Kidney (tissue), 22 donors: ENCODE measurements at places on chromosomes 4 and X.

DNA sequence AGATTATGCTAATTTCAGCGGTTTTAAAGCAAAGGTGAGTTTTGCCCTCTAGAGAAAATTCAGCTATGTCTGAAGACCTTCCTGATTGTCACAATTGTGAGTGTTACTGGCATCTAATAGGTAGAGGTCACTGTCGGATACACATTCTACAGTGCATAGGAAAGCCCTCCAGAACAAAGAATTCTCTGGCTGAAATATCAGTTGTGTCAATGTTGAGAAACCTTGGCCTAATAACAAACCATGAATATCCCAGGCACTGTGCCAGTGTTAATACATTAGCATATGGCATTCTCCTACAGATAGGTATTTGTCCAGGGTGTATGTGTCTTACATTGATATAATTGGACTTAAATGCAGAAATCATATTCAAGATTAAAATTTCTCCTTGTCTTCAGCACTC lies 294.3 kb downstream of the FSTL5 start:
- no peak for DNase-seq

DNA sequence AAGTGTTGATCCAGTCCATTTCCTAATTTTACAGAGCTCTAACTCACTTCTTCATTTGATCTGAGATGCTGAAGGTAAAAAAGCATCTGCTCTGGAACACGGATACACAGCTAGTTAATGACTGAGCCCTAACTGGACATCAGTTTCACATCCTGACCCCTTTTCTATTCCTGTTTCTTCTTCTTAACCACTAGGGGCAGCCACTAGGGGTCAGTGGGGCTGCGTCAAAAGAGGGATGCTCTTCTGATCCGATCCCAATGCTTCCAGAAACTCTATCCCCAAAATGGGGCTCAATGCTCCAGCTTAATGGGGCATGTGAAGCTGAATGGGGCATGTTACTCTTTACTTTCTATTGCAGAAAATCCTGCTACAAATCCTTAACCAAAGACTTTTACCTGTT lies 33.4 kb upstream of the PHKA2 start:
- DNase-seq, result peak; percentile 28

GRCh38 chr4:96355414-96355813 lies 515.5 kb downstream of the PDHA2 start:
- DNase-seq, result no peak

GRCh38 chrX:39582976-39583375 lies 514.8 kb downstream of the BCOR start:
- no peak for DNase-seq
